ENCODE measurements at places on chromosomes 1 and 21. TPM values are rescaled to one million over a fixed set of nuclear protein-coding genes. Genes with fewer than 3 reads are reported as not detected.

DNA sequence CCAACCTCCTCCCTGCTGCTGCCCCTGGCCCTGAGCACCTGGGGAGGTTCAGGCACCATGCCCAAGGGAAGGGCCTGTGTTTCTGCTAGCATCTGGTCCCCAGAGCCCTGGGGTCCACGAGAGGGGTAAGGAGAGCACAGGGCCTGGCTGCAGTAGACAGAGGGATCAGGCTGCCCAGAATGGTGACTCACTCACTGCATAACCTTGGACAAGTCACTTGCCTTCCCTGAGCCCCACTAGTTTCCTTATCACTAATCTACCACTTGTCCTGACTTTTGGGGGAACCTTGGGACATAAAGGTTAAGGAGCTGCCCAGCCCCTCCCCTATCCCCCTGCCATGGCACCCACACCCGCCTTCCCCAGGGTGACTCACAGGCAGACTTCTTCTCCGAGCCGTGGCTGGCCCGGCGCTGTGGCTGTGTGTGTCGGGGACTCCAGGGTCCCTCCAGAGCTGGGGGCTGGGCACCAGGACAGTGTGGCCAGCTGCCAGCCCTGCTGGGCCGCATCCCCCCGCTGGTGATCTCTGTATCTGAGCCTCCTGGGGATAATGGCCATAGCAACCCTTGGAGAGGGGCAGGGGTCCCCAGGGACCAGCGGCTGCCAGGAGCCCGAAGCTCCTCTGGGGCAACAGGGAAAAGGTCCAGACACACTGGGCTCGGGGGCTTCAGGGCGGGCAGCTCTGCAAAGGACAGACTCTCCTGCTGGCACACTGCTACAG is 4.0 kb downstream of the ARHGEF19 start:
- no peak for DNase-seq

- no peak for DNase-seq
These were observed 102.5 kb upstream of the L1TD1 start for GRCh38 chr1:62092110-62092509.

DNA sequence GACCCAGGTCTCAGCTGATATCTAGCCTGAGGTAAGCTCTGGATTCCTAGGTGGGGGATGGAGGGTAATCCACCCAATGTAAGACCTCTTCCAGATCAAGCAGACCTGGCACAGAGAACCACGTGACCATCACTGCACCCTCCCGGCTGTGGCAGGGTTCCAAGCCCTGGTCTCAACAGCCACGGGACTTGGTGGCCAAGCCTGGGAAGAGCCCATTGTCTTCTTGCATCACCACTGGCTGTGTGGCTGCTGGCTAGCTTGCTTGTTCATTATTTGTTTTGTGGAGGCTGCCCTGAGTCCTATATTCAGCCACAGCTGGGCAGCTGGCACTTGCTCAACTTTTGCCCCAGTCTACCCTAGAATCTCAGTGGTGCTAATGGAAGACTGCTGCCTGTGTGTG is 24.1 kb upstream of the NFASC start:
- DNase-seq = no peak

- DNase-seq = no peak
These were observed 46.5 kb upstream of the PARP1 start for GRCh38 chr1:226454349-226454748.

DNA sequence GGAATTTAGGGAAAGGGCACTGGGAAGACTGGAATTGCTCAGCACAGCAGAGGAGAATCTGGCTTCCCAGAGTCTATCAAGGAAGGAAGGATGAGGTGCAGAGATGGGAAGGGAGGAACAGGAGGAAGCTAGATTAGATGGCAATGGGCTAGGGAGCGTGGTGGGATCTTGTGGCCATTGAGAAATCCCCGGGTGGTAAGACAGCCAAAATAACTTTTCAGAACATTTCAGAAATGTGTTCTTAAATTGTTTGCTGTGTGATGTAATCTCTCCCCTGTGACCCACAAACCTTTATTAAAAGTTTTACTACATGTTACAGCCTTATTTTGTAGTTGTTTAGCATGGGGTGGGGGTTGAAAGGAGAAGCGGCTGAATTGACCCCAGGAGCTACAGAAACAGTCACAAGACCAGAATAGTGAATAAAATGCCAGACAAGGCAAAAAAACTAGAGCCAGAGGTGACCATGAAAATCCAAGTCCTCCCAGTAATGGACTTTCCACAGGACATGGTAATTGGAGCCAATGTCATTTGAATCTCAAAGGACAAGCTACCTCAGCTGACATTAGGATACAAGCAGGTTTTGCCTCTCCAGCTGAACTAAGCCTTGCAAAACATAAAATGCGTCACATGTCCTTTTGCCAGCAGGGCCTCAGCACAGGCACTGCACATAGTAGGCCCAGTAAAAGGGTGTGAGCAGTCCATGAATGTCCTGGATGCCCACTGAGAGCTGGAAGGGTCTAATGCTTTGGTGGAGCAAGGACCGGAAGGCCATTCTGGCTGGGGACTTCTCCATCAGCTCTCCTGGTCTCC is 980 bp upstream of the AHCYL1 start:
- DNase-seq = peak; percentile 59

DNA sequence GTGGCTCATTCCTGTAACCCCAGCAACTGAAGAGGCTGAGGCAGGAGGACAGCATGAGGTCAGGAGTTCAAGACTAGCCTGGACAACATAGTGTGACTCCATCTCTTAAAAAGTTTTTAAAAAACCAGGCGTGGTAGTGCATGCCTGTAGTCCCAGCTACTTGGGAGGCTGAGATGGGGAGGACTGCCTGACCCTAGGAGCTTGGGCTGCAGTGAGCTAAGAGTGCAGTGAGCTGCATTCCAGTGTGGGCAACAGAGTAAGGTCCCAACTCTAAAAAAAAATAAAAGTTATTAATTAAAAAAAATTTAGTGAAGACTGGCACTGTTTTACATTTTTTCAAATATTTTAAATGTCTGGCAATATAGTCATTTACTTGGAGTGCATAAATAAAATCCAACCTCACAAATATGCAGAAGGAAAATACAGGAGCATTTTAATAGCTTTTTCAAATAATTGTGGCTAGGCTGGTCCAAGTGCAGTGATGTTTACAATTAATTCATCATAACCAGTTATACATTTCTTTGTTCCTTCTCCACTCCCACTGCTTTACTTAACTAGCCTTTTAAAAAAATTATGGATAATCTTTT is 10.8 kb downstream of the ZBTB8OS start:
- peak; percentile 18 for DNase-seq

- no peak for DNase-seq
These were observed 544.1 kb downstream of the NEGR1 start for GRCh38 chr1:71738256-71738655.

DNA sequence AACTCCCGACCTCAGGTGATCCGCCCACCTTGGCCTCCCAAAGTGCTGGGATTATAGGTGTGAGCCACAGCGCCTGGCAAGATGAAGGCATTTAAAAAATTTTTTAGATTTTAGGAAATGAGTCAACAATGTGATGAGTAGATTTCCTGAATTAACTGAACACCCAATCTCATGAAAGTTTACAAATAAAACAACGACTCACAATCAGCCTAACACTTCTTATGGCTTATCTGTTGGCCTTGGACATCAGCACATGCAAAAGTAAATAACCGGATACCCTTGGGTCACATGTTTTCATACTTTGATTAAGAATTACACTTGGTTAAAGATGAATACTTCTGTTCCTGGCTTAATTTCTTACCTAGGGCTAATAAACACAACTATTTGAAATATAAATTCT is 3.0 kb downstream of the GNG12 start:
- DNase-seq = no peak

- no peak for DNase-seq
These were observed 2.2 kb downstream of the CLIC6 start for GRCh38 chr21:34670962-34671348.

DNA sequence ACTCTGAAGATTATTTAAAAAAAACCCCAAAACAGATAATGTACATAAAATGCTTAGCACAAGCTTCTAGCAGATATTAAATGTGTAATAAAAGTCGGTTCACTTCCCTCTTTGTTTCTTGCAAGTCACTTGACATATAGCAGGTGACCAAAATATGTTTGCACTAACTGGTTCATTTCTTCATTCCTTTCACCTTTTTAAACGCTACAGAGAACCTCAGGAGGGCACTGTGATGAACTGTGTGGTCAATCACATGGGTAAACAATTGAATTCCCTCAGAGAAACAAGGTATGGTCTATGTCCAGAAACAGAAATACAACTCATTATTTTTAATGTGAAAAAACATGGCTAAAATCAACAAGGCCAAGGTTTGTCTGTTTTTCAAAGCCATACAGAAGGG is 51.3 kb upstream of the BCL10 start:
- peak; percentile 80 for DNase-seq

GRCh38 chr1:89721351-89721750 is 88.4 kb downstream of the LRRC8C start:
- peak; percentile 70 for DNase-seq

BATF3 gene
- 3.9 TPM for total RNA-seq

TMEM200B gene
- 14.8 TPM for total RNA-seq

NUP210L gene
- total RNA-seq = not detected

RCAN1 gene
- total RNA-seq = 308 TPM

LCE1B gene
- total RNA-seq = not detected

AGBL4 gene
- not detected for total RNA-seq

ANKRD34A gene
- total RNA-seq = 1.6 TPM

CMPK1 gene
- 78.0 TPM for total RNA-seq

ESPN gene
- not detected for total RNA-seq
